Endothelial cell (in vitro differentiated cells): ENCODE measurements at places on chromosomes 5 and 9. TPM values are rescaled to one million over a fixed set of nuclear protein-coding genes. Genes with fewer than 3 reads are reported as not detected.

- no peak overlapping the region for H3K27ac ChIP-seq
- no peak overlapping the region for H3K4me3 ChIP-seq
- no peaks in the 10 kb centered on the region for H3K36me3 ChIP-seq
- H3K27me3 ChIP-seq: no peaks in the 10 kb centered on the region
- H3K4me1 ChIP-seq: no peaks in the 10 kb centered on the region
- DNase-seq: no peak
These were observed 502.5 kb downstream of the PDE4D start for GRCh38 chr5:59390989-59391388.

DNA sequence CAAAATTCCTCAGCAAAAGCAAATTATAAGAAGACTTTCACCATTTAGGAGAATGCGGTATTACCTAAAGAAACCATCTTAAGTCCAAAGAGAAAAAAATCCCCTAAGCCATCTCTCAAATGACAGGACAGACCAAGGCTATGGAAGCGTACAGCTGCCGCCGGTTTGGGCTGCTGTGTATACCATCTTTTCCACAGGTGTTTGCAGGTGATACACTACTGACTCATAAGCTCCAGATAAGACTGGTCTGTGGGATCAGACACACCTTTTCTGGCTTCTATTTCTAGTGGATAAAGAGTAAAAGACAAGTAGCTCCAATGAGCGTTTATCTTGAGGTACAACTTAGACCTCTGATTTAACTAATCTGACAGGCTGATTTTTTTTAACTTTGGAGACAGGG is 7.7 kb downstream of the CDKN2AIPNL start:
- no peaks in the 10 kb centered on the region for H3K27me3 ChIP-seq
- H3K27ac ChIP-seq: no peak overlapping the region
- no peak overlapping the region for H3K4me3 ChIP-seq
- H3K4me1 ChIP-seq: no peaks in the 10 kb centered on the region

- no peaks in the 10 kb centered on the region for H3K27me3 ChIP-seq
- H3K36me3 ChIP-seq: no peaks in the 10 kb centered on the region
- DNase-seq: no peak
These were observed 233.8 kb downstream of the GAS1 start for GRCh38 chr9:86713470-86713869.

DNA sequence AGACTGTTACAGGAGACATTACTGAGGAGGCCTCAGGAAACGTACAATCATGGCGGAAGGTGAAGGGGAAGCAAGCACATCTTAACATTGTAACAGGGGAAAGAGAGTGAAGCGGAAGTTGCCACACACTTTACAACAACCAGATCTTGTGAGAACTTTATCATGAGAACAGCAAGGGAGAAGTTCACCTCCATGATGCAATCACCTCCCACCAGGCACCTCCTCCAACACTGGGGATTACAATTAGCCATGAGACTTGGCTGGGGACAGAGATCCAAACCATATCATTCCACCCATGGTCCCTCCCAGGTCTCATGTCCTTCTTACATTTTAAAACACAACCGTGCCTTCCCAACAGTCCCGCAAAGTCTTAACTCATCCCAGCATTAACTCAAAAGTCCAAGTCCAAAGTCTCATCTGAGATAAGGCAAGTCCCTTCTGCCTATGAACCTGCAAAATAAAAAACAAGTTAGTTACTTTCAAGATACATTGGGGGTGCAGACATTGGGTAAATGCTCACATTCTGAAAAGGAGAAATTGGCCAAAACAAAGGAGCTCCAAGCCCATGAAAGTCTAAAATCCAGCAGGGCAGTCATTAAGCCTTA is 138.3 kb downstream of the TMEM161B start:
- no peak overlapping the region for H3K27ac ChIP-seq
- H3K4me3 ChIP-seq: no peak overlapping the region
- no peak for DNase-seq
- H3K27me3 ChIP-seq: peaks cover 2% of the 10 kb centered on the region
- peaks cover 3% of the 10 kb centered on the region for H3K4me1 ChIP-seq

- H3K27me3 ChIP-seq: peaks cover 2% of the 10 kb centered on the region
- no peak overlapping the region for H3K27ac ChIP-seq
- no peaks in the 10 kb centered on the region for H3K36me3 ChIP-seq
- no peak overlapping the region for H3K4me3 ChIP-seq
- DNase-seq: no peak
- H3K4me1 ChIP-seq: peaks cover 2% of the 10 kb centered on the region
These were observed 117.2 kb upstream of the LIFR start for GRCh38 chr5:38673671-38674071.

DNA sequence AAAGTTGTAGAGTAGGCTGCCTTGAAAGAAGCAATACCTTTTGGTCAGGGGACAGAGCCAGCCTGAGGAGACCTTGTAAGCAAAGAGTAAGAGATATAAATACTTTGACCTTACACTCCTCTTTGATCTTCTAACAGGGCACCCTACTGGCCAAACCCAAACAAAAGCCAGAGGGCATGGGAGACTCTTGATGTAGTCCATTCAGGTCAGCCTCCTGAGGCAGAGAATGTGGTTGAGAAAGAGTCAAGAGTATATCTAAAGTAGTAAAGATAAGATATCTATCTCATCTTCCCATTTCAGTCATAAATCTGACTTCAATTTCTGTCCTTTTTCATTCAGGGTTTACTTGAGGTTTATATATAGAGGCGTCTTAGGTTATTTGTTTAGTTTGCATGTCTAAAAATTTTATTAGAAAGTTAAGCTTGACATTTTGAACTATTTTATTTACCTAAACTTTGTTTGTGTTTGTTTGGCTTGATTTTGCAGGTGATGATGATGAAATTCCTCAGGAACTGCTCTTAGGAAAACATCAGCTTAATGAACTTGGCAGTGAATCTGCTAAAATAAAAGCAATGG is 125.7 kb downstream of the NIPBL start:
- no peak for DNase-seq
- no peak overlapping the region for H3K27ac ChIP-seq
- H3K27me3 ChIP-seq: peaks cover 1% of the 10 kb centered on the region
- no peaks in the 10 kb centered on the region for H3K4me1 ChIP-seq
- no peak overlapping the region for H3K4me3 ChIP-seq

Gene OSMR
- 17.4 TPM for total RNA-seq

Gene AK8
- total RNA-seq: 2.0 TPM
